NCI-H510A treated with DMSO at 0.1 percent for 48 hours (cell line): ENCODE measurements at places on chromosomes 2 and 18.

DNA sequence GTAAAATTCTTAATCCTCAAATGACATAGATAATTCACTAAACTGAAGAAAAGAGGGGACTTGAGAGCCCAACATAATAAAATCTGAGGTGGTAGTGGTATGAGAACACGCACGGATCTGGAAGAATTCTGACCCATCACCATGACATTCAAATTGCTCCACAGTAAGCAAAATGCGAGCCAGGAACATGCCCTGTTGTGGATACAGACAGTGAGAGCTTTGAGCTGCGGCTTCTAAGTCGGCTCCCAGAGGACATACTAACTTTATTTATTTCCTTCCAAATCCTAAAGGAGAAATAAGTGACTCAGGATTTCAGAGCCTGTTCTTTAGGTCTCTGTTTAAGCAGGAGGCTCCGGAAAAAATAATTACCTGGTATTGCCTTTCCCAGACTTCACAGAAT, 143.4 kb upstream of the SMAD7 start:
- DNase-seq: no peak

- no peak for DNase-seq
These were observed 88.3 kb downstream of the ATAD2B start for GRCh38 chr2:23838581-23838980.

DNA sequence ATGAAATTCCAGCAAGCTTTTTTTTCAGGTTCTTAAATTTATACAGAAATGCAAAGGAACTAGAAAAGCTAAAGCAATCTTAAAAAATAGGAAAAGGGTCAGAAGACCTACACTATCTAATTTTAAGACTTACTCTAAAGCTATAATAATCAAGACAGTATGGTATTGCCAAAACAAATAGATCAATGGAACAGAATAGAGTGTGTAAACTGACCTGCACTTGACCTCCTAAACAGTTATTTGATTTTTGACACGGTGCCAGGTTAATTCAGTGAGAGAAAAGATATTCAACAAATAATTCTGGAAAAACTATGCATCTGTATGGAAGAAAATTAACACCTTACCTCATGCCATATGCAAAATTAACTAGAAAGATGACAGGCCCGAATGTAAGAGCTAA, 73.6 kb downstream of the OLA1 start:
- peak; percentile 78 for DNase-seq

DNA sequence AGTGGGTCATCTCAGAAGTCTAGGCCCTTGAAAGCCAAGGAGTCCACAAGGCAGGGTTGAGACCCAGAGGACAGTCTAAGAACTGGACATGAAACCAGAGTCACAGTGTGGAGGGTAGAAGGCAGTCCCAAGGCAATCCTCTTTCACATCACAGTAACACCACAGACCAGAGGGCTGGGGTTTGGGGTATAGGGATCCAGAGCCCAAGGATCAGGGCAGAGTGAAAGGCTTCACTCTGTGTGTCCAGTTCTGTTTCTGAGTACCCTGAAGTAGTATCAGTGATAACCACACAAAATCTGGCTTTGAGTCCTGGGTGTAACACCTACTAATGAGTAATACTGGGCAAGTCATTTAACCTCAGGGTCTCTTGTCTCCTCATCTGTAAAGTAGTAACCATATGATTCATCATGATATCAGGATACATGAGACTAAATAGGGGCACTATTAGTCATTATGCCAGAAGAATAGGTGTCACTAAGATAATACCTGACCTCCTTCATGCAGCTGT, 91.0 kb downstream of the ICA1L start:
- DNase-seq: no peak

DNA sequence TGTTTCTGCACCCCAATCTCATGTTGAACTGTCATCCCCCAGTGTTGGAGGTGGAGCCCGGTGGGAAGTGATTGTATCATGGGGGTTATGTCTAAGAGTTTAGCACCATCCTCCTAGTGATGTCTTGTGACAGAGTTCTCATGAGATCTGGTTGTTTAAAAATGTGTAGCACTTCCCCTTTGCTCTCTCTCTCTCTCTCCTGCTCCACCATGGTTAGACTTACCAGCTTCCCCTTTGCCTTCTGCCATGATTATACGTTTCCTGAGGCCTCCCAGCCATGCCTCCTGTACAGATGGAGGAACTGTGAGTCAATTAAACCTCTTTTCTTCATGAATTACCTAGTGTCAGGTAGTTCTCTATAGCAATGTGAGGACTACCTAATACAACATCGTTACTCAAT, 396.9 kb upstream of the LRATD1 start:
- no peak for DNase-seq

DNA sequence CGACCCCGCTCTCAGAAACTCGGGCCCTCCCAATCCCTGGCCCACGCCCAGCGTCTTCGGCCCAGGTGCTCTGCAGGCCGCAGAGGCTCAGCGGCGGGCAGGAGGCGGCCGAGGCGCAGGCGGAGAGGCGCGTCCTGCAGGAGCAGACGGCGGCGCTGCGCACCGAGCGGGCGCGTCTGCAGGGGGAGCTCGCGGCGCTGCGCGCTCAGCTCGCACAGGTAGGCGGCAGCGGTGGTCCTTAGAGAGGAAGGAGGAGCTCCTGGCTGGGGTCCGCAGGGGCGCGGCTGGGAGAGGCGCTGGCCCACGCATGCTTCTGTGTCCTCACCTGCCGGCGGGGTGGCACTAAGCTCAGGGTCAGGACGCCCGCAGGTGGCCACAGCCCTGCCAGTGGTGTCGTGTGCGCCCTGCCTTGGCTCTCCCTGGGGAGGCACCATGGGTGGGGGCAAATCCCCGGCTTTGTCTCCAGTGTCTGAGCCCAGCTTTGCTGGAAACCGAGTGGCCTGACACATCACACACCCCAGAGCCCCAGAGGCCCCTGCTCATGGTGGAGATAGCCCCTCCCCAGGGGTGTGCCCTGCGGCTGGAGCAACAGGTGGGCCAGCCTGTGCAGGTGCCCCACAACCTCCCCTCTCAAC, 14.9 kb upstream of the SNED1 start:
- peak; percentile 61 for DNase-seq

GRCh38 chr2:113085542-113085941, 17.8 kb downstream of the IL1F10 start:
- DNase-seq: no peak
